ENCODE measurements at places on chromosomes 13 and 19. TPM values are rescaled to one million over a fixed set of nuclear protein-coding genes. Genes with fewer than 3 reads are reported as not detected.

The VSIG10L gene
- total RNA-seq: 2.0 TPM

The KLHL1 gene
- not detected for total RNA-seq

The DCLK1 gene
- not detected for total RNA-seq

The CACNG7 gene
- not detected for total RNA-seq

The ACER1 gene
- total RNA-seq: 0.26 TPM

The NCAN gene
- not detected for total RNA-seq

The ICAM3 gene
- total RNA-seq: 194 TPM

The TMC4 gene
- total RNA-seq: 0.76 TPM

The KLK15 gene
- total RNA-seq: not detected

The NBEA gene
- total RNA-seq: 0.34 TPM
